Liver (tissue), 10 donors: ENCODE measurements at places on chromosomes 1 and 21. TPM values are rescaled to one million over a fixed set of nuclear protein-coding genes. Genes with fewer than 3 reads are reported as not detected.

GRCh38 chr1:29133861-29134694 lies 10.4 kb upstream of the TMEM200B start:
- DNase-seq: no peak

GRCh38 chr1:231964241-231964640 lies 337.7 kb downstream of the DISC1 start:
- no peak for DNase-seq

DNA sequence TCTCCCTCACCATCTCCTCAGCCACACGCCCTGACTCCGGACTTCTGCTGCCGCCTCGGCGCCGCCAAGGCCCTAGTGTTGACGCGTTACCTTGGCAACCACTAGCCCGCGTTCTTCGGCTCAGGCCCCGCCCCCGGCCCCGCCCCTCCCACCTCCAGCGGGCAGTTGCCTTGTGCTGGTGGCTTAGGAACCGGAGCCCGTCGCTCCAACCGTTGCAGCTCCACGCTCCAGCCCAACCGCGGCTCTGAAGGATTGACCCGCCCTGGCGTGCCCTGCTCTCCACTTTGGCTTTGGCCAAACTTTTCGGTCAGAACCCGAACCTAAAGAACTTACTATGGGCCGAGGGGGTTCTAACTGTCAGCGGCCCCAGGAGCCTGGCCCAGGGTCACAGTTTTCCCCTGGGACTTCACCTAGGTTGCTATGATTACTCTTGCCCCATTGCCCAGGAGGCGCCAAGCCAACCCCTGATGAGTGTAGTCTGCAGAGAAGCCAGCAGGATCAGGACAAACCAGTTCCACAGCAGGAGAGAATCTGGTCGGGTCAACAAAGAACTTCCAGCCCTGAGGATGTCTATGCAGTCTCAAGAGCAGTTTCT lies at the start of gene CFAP45:
CFAP45 (minus strand) TSS at position 80 of the 595 bp plus-strand sequence; CDS start at position 13, 67 bp downstream.
- peak; percentile 85 for DNase-seq

DNA sequence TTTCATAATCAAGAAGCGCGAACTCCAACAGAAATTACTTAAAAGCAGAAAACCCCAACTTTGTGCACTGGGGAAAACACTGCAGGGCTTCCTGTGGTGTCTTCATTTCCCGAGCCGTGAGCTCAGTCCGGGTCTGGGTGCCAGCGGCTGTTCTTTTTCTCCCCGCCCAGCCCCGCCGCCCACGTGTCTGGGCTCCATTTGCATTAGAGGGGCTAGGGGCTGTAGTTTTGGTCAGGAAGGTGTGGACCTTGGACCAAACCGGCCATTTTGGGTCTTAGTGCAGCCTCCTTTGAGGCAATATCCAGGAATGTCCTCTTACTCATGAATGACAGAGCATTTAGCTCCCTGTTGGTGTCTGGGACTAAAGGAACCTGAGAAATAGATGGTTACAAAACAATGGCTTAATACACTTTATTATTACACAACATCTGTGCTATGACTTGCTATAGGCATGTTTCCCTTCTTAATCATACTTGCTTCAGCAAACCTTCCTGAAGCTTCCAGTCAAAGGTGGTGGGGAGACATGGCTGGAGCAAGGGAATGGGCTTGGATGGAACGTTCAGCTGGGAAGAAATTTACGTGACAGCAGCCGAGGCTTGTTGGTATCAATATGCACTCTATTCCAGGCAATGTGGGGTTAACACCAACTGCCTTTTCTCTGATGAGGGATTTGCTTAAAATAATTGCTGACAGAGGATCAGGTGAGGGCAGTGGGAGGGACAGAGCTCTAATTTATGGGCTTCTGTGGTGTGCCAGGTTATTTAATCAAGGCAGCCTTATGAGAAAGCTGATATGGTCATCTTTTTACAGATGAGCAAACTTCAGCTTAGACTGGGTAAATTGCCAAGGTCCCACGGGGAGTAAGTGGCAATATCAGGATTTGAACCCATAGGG lies 1.1 kb downstream of the AGTRAP start:
- DNase-seq: no peak

DNA sequence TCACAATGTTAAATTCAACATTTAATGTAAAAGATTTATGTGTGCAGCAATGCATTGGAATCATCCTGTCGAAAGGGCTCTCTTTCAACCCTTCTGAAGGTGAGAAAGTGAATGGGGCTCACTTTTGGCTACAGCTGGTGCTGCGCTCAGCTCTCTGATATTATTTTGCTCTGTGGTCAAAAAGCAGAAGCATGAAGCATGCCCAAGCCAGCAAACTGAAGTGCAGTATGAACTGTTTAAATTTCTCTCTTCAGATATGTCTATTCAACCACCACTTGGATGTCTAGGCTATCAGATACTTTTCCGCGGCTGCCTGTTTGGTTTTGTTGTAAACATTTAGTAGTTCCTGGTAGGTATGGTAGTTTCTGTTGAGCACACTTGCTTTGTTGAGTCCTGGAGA lies 216.9 kb upstream of the TMPRSS15 start:
- DNase-seq: no peak

GRCh38 chr1:245432228-245432875 lies 277.6 kb downstream of the KIF26B start:
- DNase-seq: no peak

GRCh38 chr1:54439550-54440223 lies 33.5 kb upstream of the SSBP3 start:
- no peak for DNase-seq

GRCh38 chr1:13921190-13921589 lies 221.2 kb downstream of the PRDM2 start:
- DNase-seq: no peak

DNA sequence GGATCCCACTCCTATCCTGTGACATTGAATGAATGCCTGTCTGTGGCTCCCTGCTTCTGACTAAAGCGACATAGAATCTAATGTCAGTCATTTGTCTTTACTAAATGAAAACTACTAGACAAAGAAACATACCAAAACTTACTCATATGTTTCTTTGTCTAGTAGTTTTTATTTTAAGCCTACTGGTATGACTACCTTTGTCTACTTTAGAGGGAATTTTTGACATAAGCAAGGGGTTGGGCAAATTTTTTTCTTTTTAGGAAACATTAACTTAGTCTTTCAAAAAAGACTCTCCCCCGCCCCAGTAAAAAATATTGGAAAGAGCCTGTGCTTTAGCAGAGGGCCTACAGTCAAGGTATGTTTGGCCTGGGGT lies 4.9 kb downstream of the NEK7 start:
- DNase-seq: no peak

DNA sequence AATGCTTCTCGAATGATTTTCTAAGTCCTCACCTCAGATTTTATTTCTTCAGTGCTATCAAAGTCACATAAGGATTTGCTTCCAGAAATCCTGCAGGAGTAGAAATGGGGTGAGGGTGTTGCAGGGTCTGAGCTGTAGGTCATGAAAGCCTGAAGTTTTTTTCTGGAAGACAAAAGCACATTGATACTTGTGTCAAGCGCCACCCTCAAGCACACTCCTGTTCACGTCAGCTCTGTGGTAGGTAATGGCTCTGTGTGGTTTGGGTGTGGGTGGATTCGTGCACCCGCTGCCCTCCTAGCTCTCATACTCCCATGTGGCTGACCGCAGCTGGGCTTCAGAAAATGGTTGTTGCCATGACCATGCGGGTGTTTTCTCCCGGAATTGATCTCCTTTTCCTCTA lies 39.9 kb downstream of the AKNAD1 start:
- no peak for DNase-seq

DNA sequence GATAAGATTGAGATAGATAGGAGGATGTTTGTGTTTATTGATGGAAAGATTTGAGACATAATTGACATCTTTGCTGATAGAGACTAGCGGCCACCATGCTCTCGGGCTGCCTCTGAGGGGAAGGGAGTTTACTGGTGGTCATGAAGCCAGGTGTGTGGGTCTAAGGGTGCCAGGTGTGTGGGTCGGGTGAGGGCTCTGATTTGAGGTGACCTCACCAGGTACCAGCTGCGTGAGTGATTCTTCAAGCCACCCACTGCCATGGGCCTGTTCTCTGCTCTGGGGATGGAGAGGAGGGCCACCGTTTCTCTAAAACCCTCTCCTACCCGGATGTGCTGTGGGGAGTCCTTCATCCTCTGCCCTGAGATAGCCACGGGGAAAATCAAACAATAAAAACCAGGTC lies 3.2 kb downstream of the UBASH3A start:
- no peak for DNase-seq

- DNase-seq: no peak
These were observed 13.9 kb upstream of the PIGM start for GRCh38 chr1:160045653-160046052.

GRCh38 chr1:25461849-25462248 lies 31.2 kb downstream of the MACO1 start:
- DNase-seq: no peak

GRCh38 chr1:150761801-150762200 lies 3.8 kb downstream of the CTSS start:
- no peak for DNase-seq

DNA sequence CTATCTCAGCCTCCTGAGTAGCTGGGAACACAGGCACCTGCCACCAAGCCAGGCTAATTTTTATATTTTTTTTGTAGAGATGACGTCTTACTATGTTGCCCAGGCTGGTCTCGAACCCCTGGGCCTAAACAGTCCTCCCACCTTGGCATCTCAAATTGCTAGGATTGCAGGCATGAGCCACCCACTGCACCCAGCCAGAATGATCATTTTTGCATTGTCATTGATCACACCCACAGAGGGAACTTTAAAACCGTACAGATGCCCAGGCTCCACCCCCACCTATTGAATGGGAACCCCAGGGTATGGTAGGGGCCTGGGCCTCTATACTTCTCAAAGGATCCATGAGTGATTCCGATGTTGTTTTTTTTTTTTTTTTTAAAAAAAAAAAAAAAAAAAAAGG lies 36.7 kb downstream of the ETNK2 start:
- no peak for DNase-seq

DNA sequence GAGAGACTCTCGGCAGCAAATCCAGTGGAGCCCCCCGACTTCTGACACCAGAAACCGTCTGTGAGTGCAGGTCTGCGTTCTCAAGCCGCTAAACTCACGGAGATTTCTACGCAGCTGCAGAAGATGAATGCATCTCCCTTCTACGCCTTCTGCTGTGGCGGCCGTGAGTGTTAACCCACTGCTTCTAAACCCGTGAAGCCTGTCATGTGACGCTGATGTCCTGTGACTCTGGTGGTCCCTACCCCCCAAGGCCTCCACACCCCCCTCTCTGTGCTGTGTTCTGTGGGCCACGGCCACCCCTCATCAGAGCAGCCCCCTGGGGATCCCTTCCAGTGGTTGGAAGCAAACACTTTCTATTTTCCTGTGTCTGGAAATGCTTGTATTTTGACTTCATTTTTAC lies 33.9 kb upstream of the COL18A1 start:
- no peak for DNase-seq

DNA sequence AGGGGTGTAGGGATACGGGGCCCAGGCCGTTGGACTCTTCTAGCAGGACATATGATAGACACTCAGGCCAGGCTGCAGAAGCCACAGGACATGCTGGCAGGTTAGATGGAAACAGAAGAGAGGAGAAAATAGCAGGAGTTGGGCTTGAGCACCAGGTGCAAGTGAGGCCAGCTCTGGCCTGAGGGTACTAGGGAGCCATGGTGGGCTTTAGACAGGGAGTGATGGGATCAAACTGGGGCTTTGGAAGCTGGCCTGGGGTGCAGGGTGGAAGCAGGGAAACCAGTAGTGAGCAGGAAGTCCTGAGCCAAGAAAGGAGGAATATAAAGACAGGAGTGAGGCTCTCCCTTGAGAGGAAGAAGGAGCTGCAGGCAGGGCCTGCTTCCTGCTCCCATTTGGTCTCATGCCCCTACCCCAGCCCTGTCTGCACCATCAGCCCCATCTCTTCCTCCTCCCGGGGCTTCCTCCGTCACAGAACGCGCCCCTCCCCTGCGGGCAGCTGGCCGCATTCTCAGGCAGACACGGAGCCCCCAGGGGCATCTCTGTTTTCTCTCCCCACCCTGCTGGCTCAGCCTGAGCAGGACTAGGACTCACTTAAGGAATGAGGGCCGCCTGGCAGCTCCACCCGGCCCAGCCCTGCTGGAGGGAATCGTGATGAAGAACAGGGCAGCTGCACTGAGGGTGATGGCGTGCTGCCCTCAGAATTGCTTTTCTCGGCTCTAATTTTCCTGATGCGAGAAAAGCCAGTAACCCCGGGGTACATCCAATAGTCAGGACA lies 165.5 kb upstream of the TMEM51 start:
- no peak for DNase-seq

DNA sequence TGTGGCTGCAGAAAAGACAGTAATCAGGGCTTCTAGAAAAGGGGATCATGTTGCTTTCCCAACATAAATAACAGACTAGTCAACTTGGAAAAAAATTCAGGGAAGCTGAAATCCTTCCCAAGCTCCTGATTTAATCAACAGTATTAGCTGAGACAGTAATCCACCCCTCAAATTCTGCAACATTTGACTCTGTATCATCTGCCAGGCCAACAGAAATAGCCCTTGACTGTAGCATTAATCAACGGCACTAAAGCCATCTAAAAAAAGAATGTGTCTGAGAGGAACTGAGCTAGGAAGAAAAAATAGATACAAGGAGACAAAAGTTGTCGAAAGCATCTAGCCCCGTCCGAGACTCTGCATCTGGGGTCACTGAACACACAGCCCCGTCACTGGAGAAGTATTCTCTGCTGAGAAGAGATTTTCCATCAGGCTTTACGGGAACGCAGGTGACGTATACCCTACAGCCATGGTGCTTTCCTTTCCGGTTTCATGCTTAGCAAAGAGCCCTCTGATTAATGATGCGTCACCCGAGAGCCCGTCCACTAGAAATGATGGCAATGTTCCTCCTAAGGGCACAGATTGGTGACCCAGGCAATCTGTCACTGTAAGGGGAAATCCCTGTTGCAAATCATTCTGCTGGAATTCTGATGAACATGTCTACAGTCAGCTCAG lies 42.1 kb upstream of the TP53BP2 start:
- DNase-seq: no peak

- no peak for DNase-seq
These were observed 22.9 kb downstream of the HTR1D start for GRCh38 chr1:23194119-23194984.

GRCh38 chr1:223837206-223837605 lies 8.5 kb downstream of the TP53BP2 start:
- no peak for DNase-seq

- no peak for DNase-seq
These were observed 213.2 kb upstream of the JUN start for GRCh38 chr1:58997060-58997411.

- no peak for DNase-seq
These were observed 43.3 kb upstream of the TSNAX start for GRCh38 chr1:231485029-231485784.

GRCh38 chr1:156451505-156452160 lies 48.9 kb downstream of the MEF2D start:
- no peak for DNase-seq

- DNase-seq: no peak
These were observed 20.2 kb upstream of the TOR3A start for GRCh38 chr1:179061360-179062282.

- no peak for DNase-seq
These were observed 276.0 kb downstream of the RWDD3 start for GRCh38 chr1:95509989-95510388.

KIF1B gene
- total RNA-seq: 40.9 TPM

KCNJ15 gene
- total RNA-seq: 4.8 TPM

CYP4A11 gene
- 190 TPM for total RNA-seq

RIPPLY3 gene
- total RNA-seq: 0.08 TPM

LRRC47 gene
- 13.2 TPM for total RNA-seq

CD1D gene
- 1.1 TPM for total RNA-seq

NBPF20 gene
- 8.2 TPM for total RNA-seq

USP33 gene
- 50.5 TPM for total RNA-seq

SLC45A1 gene
- 0.08 TPM for total RNA-seq

FAM151A gene
- total RNA-seq: 5.4 TPM
